ENCODE measurements at places on chromosomes 3 and 15. TPM values are rescaled to one million over a fixed set of nuclear protein-coding genes. Genes with fewer than 3 reads are reported as not detected.

CDHR4 gene
- total RNA-seq = not detected

SEMA3F gene
- 4.0 TPM for total RNA-seq

TRIM69 gene
- 5.2 TPM for total RNA-seq

AGBL1 gene
- total RNA-seq = not detected

PIGX gene
- total RNA-seq = 7.2 TPM

CELF6 gene
- 0.65 TPM for total RNA-seq

IL5RA gene
- total RNA-seq = not detected

GOLGA8N gene
- 8.8 TPM for total RNA-seq

GOLGA6L9 gene
- total RNA-seq = 0.88 TPM

CD200R1 gene
- total RNA-seq = 0.38 TPM

NR1I2 gene
- 206 TPM for total RNA-seq

IL17RE gene
- 2.5 TPM for total RNA-seq

IGSF11 gene
- 0.08 TPM for total RNA-seq

REC114 gene
- not detected for total RNA-seq

DNAJB8 gene
- not detected for total RNA-seq

DBR1 gene
- total RNA-seq = 5.6 TPM

PAK6 gene
- total RNA-seq = not detected

GPR15 gene
- not detected for total RNA-seq

IMPG2 gene
- total RNA-seq = 0.03 TPM

CPN2 gene
- total RNA-seq = 159 TPM

TMEM40 gene
- total RNA-seq = 0.65 TPM

ADAMTS7 gene
- total RNA-seq = 0.86 TPM

PLA2G4B gene
- total RNA-seq = 5.9 TPM

ZKSCAN7 gene
- 2.2 TPM for total RNA-seq

Measured in left lobe of liver (tissue), 2 donors.